ENCODE measurements at places on chromosomes 7 and 10. TPM values are rescaled to one million over a fixed set of nuclear protein-coding genes. Genes with fewer than 3 reads are reported as not detected.

SRRM3 gene
- 0.58 TPM for total RNA-seq

EPO gene
- total RNA-seq = not detected

IDI2 gene
- total RNA-seq = not detected

GFRA1 gene
- 60.9 TPM for total RNA-seq

XRCC2 gene
- 6.0 TPM for total RNA-seq

Measured in urinary bladder (tissue), 4 donors.